Activated CD4-positive, alpha-beta T cell treated with anti-CD3 and anti-CD28 coated beads for 4 hours (primary cell): ENCODE measurements at places on chromosomes 4 and X.

DNA sequence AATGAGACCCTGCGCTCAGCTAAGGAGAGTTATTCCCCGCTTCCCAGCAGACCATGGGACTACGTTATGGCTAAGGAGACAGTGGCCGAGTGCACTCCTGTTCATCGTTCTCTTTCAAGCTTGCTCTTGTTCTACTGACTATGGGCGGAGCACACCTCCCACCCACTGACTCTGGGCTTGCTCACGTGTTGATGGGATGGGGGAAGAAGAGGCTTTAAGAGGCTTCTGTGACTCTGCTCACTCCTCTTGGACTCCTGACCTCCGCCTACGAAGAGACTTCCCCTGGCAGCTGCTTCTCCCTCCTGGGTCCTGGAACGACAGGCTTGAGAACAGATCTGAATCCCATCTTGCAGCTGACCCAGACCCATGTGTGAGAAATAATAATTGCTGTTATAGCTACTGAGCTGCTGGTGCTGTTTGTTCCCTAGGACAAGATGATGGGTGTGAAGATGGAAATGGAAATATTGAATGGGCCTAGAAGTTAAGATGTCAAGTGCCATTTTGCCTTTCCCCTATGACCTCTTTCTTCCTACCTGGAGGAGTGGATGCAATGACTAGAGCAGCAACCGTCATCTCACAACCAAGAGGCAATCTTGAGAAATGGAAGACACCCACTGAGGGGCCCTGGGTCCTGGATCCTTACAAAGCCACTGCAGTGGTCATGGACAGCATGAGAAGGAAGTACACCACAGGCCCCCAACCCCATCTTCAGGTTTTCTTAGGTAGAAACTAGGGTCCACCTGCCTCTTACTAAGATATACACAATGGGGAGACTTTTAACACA is 38.7 kb upstream of the IRAK1 start:
- no peak for DNase-seq

- no peak for DNase-seq
Measured at GRCh38 chr4:26713563-26714151, 129.8 kb downstream of the TBC1D19 start.

DNA sequence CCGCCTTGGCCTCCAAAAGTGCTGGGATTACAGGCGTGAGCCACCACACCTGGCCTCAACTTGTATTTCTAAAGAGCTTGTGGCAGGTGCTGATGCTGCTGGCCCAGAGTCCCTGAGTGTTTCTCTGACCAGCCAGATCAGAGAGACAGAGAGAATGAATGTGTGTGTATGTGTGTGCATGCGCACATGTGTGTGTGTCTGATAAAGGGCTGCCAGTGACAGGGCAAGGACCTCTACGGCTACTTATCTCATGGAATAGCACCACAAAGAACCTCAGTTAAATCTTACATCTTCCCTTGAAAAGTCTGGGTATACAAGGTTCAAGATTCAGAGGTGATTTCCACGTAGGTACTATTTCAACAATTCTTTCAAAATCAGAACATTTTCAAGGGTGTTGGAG is 86.0 kb downstream of the SCD5 start:
- DNase-seq = no peak

DNA sequence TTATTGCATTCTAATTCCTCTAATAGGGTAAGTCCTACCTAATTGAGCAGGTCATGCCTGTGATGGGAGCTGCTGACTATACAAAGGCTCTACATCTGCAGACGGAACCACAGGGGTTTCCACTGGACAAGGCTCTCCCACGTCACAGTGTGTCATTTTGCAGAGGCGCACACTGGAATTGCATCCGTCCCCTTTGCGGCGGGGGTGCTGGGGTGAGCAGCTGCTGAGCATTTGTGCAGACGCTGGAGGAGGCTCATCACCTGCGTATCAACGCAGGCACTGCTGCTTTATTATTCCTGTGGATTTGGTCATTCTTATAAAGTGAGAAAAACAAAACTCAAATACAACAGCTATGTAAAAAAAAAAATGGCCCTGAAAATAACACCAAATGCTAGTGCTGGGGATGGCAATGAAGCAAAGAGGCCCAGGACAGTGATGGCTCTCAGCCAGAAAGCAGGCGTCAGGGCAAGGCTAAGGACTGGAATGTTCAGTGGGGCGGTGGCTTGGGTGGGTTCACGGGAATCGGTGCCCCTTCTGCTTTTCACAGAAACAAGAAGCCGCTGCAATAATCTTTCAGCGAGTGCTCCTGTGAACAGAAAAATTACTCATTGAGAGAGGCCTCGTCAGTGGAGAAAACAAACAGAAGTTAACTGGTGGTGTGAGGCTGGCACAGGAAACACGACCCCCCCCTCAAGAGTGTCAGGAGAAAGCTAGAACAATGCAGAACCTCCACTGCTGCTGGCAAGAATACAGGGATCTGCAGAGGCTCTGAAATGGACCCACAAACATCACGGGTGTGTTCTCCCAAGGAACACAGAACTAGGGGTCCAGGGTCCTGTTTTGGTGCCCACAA is 67.8 kb downstream of the GATB start:
- DNase-seq = no peak

DNA sequence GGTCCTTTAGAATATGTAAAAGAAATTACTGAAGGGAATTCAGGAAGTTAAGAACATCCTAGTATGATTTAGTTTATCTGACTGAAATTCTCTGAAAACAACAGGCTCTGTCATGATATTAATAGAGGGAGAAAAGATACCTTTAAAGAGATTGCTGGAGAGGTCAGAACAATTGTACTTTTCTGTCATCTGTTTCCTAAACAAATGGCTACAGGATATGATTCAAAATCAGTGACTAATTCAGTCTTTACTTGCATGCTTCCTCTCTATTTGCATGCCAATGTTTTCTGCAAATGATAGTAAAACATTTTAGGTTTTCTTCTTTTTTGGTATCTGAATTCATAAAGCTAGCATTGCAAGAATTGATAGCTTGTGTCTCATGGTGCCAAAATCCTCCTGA is 616.7 kb upstream of the PCDH7 start:
- no peak for DNase-seq

DNA sequence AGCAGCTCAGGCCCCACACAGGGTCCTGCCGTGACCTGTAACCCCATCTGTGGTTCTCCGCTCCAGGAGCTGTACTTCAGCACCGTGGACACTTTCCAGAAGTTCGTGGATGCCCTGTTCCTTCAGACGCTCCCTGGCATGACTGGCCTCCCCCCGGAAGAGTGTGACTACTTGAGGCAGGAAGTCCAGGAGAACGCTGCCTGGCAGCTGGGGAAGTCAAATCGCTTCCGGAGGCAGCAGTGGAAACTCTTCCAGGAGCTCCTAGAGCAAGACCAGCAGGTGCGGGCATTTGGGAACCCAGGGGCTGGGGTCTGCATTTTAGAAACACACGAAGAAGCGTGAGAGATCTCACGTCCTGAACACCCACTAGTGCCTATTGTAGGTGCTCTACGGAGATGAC is 72.5 kb downstream of the EVC start:
- no peak for DNase-seq

- no peak for DNase-seq
Measured at GRCh38 chrX:7216981-7217587, 69.1 kb upstream of the PUDP start.

- peak; percentile 79 for DNase-seq
Measured at GRCh38 chrX:71098302-71098701, 2.7 kb downstream of the FOXO4 start.

DNA sequence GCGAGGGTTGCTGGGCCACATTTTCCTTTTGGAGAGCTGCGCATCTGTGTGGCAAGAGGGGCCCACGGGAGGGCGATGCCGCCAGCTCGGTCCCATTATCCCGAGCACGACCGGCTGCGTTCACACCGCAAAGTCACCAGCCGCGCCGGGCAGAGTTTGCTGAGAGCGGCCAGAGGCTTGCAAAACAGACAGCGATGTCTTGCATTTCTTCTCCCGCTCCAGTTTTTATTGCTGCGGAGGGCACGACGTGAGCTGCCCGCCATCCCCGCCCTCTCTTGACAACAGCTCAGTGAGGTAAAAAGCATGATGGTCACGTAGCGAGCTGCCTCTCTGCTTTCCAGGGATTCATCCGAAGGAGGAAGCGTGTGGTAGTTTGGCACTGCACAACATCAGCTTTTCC is 102.1 kb upstream of the TENM3 start:
- DNase-seq = no peak

- no peak for DNase-seq
Measured at GRCh38 chrX:72045141-72045540, 86.6 kb downstream of the RTL5 start.

DNA sequence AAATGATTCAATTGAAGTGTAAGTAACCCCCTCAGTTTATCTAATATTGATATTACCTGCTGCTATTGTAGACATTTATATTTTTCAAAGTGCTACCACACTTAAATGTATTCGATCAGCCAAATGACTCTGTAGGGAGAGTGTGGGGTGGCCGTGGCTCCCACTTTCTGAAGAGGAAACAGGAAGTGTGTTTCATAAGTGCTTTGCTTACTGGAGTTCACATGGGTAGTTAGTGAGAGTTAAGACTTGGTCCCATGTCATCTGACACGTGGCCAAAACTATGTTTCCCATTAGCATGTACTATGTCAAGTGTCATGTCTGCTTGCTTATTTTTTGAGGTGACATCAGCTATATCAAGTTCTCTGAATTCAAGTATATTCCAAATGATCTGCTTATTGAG is 308.1 kb upstream of the GATB start:
- DNase-seq = no peak

GRCh38 chr4:884896-885295 is 47.2 kb downstream of the GAK start:
- no peak for DNase-seq

DNA sequence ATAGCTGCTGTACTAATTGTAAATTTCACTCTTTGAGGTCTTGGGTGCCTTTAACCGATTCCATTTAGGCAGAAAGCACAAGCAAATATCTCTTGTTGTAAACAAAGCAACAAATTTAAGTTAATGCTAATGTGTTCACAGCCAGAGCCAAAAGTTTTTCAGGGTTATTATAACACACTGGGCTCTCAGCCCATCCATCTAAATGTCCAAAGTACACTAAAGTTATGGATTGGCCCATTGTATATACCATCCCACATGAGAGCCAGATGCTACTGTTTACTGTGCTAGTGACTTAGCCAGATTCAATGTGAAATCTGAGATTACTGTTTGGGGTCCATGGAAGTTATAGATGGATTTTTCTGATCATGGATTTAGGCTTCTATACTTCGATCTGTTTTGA is 186.7 kb downstream of the LARP7 start:
- DNase-seq = no peak

DNA sequence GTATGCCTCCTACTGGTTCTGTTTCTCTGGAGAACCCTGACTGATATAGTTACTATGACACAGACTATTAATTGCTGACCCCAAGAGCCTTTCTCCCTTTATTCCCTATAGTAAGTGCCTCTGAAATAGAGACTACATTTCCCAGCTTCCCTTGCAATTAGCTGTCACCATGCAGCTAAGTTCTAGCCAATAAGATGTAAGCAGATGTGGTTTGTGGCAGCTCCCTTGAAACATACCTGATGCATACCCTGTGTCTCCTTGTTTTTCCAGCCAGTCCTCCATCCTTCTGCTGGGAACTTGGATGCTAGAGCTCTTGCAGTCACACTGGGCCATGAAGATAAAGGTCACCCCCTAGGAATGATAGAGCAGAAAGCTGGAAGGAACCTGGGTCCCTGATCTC is 9.7 kb upstream of the TMEM165 start:
- no peak for DNase-seq
